NCI-H748 treated with DMSO at 0.1 percent for 48 hours (cell line): ENCODE measurements at places on chromosomes 1 and 21.
A peak's percentile ranks its signal among the peaks of the same experiment; 100 is the strongest.

DNA sequence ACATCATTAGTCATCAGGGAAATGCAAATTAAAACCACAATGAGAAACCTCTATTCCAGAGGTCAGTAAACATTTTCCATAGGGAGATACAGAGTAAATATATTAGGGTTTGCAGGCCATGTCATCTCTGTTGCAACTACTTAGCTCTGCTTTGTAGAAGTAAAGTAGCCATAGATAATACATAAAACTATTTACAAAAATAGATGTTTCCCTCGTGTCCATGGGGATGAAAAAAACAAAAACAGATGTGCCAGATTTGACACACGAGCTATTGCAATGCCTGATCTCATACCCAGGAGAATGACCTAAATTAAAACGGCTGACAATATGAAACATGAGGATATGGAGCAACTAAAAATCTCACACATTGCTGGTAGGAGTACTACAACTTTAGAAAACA is 17.3 kb downstream of the LTN1 start:
- DNase-seq: no peak

- peak; percentile 74 for DNase-seq
Observed at GRCh38 chr21:38219049-38219628, 37.7 kb upstream of the KCNJ15 start.

DNA sequence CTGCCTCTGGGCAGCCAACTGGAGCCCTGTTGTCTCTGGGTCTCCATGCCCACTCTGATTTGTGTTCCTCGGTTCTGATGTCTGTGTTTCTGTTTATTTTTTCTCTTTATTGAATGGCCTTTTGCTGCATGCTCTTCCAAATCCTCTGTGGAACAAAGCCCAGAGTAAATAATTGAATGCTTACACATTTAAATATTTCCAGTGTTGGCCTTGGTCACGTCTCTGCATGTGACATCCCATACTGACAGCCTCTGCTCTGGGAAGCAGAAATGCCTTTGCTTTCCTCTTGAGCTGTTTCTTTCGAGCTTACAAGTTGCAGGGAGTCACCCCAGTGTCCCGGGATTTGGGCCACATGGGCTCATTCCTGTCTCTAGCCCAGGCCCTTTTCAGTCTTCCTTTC is 267.9 kb downstream of the PTPRU start:
- DNase-seq: no peak

DNA sequence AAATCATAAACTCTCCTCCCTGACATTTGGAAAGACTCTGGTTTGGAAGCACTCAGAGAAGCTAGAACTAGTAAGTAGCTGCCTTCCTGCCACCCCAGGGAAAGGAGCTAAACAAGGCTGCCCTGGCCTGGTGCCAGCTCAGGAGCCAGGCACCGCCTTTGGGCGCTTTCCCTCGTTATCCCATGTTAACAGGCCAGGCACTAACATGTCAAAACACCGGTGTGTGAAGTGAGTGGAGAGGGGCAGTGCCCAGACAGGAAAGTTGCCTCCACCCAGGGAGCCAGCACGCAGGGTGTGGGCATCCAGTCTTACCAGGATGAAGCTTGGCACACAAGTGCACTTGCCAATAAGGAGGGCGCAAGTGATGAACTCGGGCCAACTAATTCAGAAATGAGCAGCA is 346.8 kb downstream of the RRAGC start:
- peak; percentile 19 for DNase-seq

DNA sequence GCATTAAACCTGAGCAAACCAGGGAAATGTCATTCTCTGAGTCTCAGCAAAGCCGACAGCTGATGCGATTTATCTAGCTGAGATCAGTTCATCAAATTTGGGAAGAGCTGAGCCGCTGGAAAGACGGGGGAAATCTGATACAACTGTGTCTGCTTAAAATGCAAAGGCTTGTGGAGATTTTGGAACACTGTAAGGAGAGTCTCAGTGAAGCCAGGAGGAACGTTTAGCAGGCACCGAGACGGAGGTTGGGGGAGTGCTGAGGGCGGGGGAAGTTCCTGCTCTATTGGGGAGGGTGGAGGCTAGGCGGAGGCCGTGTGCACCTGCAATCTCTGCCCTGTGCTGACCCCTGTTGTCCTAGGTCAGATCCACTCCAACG is 143.2 kb upstream of the CSF3R start:
- no peak for DNase-seq
